Activated CD8-positive, alpha-beta memory T cell treated with anti-CD3 and anti-CD28 coated beads for 48 hours (primary cell): ENCODE measurements at places on chromosomes 5 and 9.

DNA sequence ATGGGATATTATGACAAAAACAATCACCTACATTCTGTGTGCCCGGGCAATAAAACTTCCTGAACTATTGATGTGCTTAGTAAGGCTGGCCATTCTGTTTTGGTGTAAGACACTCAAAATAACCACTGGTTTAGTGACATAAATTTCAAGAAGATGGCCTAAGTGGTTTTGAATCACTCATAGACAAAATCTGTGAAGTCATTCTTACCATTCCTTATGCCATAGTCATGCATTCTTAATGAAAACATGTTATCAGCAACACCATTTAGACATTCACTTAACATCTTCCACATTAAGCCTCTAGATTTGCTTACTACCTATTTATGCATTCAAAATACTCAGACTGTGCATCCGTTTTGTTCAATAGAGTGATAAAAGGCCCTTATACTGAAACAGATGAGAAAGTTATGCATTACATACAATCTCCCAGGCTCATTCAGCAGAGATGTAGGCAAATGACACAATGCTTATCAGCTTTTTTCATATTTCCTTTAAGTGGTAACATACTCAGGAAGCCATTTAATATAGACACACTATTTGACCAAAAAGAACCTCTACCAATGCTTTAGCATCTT, 848.8 kb upstream of the DMAC1 start:
- no peak for DNase-seq

GRCh38 chr9:129208207-129209032, 30.4 kb upstream of the IER5L start:
- DNase-seq: peak; percentile 25

DNA sequence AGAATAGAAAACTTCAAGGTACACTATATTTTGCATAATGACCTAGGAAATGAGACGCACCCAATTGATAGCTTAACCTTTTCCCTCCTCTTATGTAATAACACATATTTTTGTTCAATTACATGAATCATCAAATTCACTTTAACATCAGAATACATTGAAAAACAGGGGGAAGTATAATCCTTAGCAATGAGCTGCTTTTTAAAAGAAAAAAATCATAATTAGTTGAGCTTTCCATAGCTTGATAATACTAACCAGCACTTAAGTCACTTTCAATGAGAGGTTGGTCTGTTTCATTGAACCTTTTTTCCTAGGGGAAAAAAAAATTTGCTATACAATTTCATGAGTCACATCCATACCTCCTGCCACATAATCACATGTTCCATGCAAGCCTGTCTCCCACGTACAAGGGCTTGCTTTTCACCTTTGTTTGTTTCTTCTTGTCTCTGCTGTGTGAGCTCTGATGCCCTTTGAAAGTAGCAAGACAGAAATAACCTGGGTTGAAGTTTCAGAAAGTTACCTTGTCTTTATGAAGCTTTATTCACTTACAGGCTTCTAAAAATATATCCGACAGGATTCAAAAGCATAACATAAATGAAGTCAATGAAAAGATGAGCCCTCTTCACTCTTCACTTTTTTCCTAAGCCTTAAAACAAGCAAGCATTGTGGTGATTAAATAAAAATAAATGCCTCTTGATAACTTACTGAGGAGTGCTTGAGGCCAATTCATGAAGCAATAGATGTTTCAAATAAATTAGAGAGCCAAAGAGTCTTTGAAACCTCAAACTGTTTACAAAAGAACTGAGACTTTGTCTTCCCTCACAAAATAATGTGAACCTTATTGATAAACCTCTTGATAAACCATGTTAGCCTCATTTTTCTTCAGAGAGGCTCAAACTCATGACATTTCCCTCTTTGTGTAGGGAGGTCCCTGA, 108.5 kb downstream of the FEM1C start:
- DNase-seq: no peak

- no peak for DNase-seq
Observed at GRCh38 chr5:135341696-135342550, 57.1 kb downstream of the MACROH2A1 start.

GRCh38 chr9:14412775-14413174, 98.8 kb upstream of the NFIB start:
- DNase-seq: no peak

DNA sequence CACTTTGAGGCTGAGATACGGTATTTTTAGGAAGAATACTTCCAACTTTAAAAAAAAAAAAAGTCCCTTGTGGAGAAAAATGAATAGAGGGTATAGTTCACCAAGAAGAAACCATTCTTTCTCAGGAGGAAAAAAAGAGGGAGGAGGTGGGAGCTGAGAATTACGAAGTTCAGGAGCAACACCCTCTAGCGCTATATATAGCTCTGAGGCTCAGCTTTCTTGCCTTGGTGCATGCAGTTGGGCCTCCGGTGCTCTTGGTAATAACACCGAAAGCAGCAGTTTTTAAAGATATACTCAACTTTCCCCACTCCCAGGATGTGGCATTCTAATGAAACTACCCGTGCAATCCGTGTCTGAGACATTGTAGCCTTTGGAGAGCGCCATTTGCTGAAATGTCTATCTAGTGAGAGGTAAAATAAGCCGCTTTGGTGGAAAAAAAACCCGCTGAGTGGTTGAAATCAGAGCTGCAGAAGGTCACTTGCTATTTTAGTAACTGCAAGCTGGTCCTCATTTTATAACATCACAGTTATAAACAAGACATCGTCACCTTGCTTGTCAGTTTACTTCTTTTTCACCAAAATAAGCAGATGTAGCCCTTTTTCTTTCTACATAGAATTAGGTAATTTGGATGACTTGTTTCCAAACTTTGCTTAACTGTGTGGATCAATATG, 156.4 kb downstream of the RORB start:
- DNase-seq: no peak

DNA sequence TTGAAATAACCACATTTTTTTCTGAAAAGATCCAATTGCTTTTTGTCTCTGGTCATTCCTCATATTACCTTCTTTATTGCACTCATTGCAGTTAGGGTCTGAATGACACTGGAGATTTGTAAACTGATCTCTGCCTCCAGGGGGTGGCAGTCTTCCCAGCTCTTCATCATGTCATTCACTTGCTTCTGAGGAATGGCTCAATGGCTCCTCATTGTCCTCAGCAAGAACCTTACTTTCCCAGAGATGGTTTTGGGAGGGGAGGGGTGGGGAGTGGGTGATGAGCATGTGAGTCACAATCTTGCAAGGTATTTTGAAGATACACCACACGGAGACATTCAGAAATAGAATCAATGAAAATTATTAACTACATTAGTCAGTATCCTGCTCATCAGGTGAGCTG, 159.8 kb upstream of the GAS1 start:
- no peak for DNase-seq
